GM23248 (cell line): ENCODE measurements at places on chromosomes 7 and 10.
A peak's percentile ranks its signal among the peaks of the same experiment; 100 is the strongest.

- no peaks in the 10 kb centered on the region for H3K36me3 ChIP-seq
- H3K4me1 ChIP-seq = peaks cover 19% of the 10 kb centered on the region
- no peaks in the 10 kb centered on the region for H3K27me3 ChIP-seq
- H3K4me3 ChIP-seq = no peak overlapping the region
- DNase-seq = no peak
- H3K27ac ChIP-seq = peak overlapping the region; percentile 84
These were observed 3.1 kb upstream of the IFIT1B start for GRCh38 chr10:89374713-89375141.

DNA sequence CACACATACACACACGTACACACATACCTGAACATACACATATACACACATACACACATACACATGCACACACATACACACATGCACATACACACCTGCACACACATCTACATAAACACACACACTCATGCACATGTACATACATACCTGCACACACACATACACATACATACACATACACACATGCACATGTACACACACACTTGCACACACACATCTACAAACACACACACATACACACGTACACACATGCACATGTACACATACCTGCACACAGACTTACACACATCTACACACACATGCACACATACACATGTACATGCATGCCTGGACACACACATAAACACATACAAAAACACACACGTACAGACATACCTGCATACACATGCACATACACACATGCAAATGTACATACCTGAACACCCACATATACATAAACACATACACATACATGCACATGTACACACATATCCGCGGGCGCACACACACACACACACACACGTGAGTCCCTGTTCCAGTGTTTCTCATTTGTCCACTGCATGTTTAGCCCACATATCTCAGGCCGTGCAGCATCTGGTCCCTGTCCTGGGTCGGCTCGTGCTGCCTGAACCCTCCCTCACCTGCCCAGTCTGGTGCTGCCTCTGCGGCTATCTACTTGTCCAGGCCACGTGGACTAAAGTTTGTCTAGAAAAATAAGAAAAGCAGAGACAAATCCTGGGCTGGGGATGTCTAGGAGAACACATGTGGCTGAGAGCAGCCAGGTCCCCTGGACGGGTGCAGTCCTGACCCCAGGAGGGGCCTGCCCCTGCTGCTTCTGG is 238.7 kb downstream of the TCERG1L start:
- H3K27me3 ChIP-seq = no peaks in the 10 kb centered on the region
- no peaks in the 10 kb centered on the region for H3K4me1 ChIP-seq
- H3K36me3 ChIP-seq = no peaks in the 10 kb centered on the region
- no peak overlapping the region for H3K4me3 ChIP-seq

GRCh38 chr10:102413053-102413705 is 5.4 kb downstream of the PSD start:
- H3K27ac ChIP-seq = no peak overlapping the region
- H3K4me3 ChIP-seq = no peak overlapping the region
- H3K4me1 ChIP-seq = no peaks in the 10 kb centered on the region
- no peaks in the 10 kb centered on the region for H3K36me3 ChIP-seq
- DNase-seq = peak; percentile 41
- peaks cover 16% of the 10 kb centered on the region for H3K27me3 ChIP-seq

- H3K27me3 ChIP-seq = no peaks in the 10 kb centered on the region
- DNase-seq = no peak
- no peaks in the 10 kb centered on the region for H3K36me3 ChIP-seq
- H3K4me1 ChIP-seq = no peaks in the 10 kb centered on the region
- no peak overlapping the region for H3K4me3 ChIP-seq
These were observed 37.2 kb upstream of the BTBD16 start for GRCh38 chr10:122233857-122234348.

GRCh38 chr10:93702210-93703001 is at the start of gene FRA10AC1:
Gene FRA10AC1, minus strand, starts transcription at chr10:93702592. Its CDS starts 2,486 bp downstream, at chr10:93700106.
- peak; percentile 94 for DNase-seq
- H3K27ac ChIP-seq = peak within 1 kb of the TSS; percentile 92
- H3K36me3 ChIP-seq = peaks cover 22% of the 10 kb centered on the region
- peak within 1 kb of the TSS; percentile 91 for H3K4me3 ChIP-seq

DNA sequence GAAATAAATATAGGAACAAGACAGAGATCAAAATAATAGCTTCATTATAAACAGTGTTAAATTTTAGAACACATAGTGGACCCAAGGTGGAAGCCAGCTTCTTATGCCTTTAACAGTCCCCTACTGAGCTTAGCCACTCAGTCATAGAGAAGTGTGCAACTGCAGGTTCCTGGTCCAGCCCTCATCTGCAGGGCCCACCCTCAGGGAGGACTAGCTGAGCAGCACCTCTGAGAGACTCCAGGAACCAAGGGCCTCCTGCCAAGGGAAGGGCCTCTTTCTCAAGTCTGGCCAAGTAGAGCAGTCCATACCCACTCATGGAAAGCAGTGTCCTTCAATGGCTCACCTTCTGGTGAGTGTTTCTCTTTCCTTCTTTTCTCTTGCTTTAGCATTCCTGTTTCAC is 173.7 kb upstream of the PRPS1L1 start:
- no peak for DNase-seq
- H3K27ac ChIP-seq = no peak overlapping the region
- H3K27me3 ChIP-seq = no peaks in the 10 kb centered on the region

GRCh38 chr7:29915481-29916215 is 74.0 kb downstream of the SCRN1 start:
- peak; percentile 33 for DNase-seq
- H3K4me1 ChIP-seq = no peaks in the 10 kb centered on the region
- H3K27ac ChIP-seq = no peak overlapping the region
- no peaks in the 10 kb centered on the region for H3K27me3 ChIP-seq
- H3K36me3 ChIP-seq = peaks cover 17% of the 10 kb centered on the region; the same call in 1 of the 2 replicates

GRCh38 chr7:128904381-128905197 is 5.9 kb downstream of the KCP start:
- no peak overlapping the region for H3K27ac ChIP-seq
- no peaks in the 10 kb centered on the region for H3K36me3 ChIP-seq
- no peaks in the 10 kb centered on the region for H3K4me1 ChIP-seq
- peak; percentile 76 for DNase-seq
- peaks cover 15% of the 10 kb centered on the region for H3K27me3 ChIP-seq
- H3K4me3 ChIP-seq = no peak overlapping the region

DNA sequence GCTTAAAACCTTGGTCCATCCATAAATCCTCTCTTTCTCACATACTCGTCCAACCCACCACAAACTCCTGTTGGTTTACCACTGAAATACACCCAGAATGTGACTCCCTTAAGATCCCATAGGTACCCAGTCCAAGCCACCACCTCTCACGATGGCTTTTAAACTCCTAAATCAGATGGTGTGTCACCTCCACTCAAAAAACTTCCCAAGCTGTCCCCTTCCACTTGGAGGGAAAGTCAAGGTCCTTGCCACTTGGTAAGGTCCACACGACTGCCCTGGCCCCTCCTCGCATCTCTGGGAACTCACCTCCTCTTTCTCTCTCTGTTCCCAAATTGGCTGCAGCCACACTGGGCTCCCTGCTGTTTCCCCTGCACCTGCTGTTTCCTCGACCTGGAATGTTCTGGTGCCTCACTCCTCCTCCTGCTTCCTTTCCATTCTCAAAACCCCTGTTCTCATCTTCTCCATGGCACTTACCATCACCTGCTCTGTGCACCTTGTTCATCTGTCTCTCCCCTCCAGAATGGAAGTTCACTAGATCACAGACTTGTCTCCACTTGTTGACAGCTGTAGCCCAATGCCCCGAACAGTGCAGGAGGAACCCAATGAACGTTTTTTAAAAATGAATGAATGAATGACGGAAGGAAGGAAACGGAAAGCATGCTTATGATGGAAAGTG is 23.0 kb downstream of the ZFAND2A start:
- H3K27me3 ChIP-seq = no peaks in the 10 kb centered on the region
- peak overlapping the region; percentile 98 for H3K4me3 ChIP-seq
- DNase-seq = peak; percentile 19
- 0 out of 2 replicates have a peak, but pooled peaks cover 6% of the 10 kb centered on the region for H3K4me1 ChIP-seq

DNA sequence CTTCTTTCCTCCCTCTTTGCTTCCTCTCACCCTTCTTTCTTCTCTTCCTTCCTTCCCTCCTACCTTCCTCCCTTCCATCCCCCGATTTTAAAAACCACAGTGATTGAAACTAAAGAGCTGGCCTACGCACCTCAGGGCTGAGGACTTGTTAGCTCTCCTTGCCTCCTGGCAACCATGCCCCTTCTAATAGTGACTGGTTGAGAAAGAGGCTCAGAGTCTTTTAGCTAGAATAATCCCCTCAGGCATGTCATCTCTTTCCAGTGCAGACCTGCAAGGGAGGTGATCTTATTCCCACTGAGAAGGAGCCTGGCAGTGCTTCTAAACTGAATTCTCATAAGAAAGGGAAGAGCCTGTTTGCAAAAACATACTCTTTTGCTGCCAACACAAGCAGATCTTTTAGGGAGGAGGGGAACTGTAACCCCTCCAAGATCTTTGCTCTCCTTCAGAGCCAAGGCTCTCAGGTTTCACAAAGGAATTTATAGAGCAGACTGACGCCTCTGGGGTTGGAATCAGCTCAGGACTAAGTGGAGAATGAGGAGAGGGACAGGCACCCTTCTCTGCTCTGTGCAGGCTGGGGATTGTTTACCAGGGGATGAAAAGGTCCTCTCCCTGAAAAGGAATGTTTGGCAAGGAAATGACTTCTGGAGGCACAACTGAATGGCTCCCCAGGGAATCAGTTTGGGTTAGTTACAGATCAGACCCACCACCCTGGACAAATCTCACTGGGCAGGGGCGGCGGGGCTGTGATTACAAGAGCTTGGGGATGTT is 9.4 kb upstream of the ANKRD1 start:
- H3K27me3 ChIP-seq = no peaks in the 10 kb centered on the region
- peak overlapping the region; percentile 67 for H3K27ac ChIP-seq
- peak; percentile 67 for DNase-seq
- H3K4me3 ChIP-seq = peak overlapping the region; percentile 42

DNA sequence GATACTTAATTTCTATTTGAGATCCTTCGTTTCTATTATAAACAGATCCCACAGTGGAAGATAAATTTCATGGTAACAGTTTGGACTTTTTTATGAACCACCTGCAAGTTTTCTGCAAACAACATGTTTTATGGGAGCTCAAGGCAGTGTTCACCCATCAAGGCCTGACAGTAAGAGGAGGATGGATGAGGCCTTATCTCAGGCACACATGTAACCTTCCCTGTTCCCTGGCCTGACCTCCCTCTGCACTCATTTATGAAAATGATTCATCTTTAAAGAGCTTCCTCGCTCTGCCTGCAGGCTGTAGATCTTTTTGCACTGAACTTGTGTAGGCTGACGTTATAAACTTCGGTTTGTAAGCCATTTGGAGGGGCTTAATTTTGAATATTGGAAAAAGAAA is 500.1 kb downstream of the GATA3 start:
- no peaks in the 10 kb centered on the region for H3K27me3 ChIP-seq
- no peak overlapping the region for H3K27ac ChIP-seq
- H3K4me1 ChIP-seq = no peaks in the 10 kb centered on the region
- DNase-seq = no peak

GRCh38 chr10:541750-542371 is 147.6 kb downstream of the DIP2C start:
- no peaks in the 10 kb centered on the region for H3K36me3 ChIP-seq
- H3K4me1 ChIP-seq = peaks cover 1% of the 10 kb centered on the region; the same call in 1 of the 2 replicates
- H3K27ac ChIP-seq = no peak overlapping the region

GRCh38 chr10:3832022-3832786 is 47.2 kb upstream of the KLF6 start:
- no peaks in the 10 kb centered on the region for H3K36me3 ChIP-seq
- no peak for DNase-seq
- no peak overlapping the region for H3K27ac ChIP-seq
- H3K4me1 ChIP-seq = peaks cover 31% of the 10 kb centered on the region

DNA sequence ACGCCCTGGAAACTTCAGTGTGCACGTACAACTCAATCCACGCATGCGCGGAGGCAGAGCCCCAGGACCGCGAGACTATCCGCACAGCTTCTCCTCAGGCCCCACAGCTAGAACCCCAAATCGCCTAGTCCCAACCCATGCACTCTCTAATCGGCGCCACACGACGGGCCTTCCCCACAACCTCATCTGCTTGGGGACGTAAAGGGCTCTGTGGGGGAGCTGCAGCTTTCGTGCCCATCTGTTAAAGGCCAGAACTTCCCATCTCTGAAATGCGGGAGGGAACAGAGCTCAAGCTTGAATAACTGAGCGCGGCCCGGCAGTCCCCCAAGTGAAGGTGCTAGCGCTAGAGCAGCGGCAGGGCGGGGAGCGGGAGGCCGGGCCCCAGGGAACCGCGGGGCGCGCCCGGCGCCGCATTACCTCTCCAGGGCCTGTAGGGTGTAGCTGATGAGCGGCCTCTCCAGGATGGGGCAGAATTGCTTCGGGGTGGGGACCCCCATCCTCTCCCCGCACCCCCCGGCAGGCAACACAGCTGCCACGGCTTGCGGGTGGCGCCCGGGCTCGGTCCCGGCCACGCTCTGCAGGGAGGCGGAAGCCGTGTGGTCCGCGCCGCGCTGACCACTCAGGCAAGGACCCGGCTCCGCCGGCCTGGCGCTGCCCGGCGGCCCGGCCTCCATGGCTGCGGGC is 547 bp downstream of the CRPPA start:
- H3K27ac ChIP-seq = peak overlapping the region; percentile 97
- H3K4me3 ChIP-seq = peak overlapping the region; percentile 79
- peak; percentile 95 for DNase-seq
- no peaks in the 10 kb centered on the region for H3K27me3 ChIP-seq

DNA sequence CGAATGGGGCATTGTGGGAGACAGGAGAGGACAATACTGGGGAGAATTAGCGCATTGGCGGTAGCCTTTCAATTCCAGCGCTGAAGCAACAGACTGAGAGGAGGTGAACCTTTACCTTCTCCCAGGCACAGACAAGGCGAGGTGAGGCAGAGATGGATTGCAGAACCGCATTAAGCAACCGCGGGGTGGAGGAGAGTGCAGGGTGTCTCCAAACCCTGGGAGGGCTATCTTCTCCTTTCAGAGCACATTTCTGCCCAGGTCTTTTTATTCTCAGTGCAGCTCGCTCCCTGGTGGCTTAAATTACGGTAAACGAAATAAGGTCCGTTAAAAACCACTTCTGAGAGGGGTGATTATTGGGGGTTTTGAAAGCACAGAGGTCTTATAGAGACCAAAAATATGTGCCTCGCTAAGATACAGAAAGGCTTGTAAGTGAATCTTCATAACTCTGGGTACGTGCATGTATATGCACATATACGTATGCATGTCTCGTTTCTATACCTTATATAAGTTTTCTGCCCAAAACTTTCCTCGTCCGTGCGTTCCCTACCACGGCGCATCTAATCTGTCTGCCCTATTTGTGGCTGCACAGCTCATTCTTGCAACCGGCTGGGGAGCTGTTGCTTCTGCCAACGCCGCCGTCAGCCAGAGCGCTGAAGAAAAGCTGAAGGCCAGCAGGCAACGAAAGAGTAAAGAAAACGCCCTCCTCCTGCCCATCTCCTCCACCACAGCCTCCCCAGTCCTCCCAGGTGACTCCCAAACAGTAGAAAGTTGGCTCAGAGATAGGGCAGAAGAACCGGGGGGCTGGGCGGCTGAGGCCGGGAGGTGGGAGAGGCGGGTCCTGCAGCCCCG is 895 bp upstream of the ZNF804B start:
- peak; percentile 52 for DNase-seq
- H3K4me1 ChIP-seq = no peaks in the 10 kb centered on the region
- no peaks in the 10 kb centered on the region for H3K36me3 ChIP-seq
- H3K4me3 ChIP-seq = no peak overlapping the region

- H3K27me3 ChIP-seq = no peaks in the 10 kb centered on the region
- H3K36me3 ChIP-seq = no peaks in the 10 kb centered on the region
- H3K27ac ChIP-seq = peak overlapping the region; percentile 36
- peak; percentile 31 for DNase-seq
These were observed 19.0 kb downstream of the HKDC1 start for GRCh38 chr10:69239136-69239535.
